ENCODE measurements at places on chromosomes 7 and 10. TPM values are rescaled to one million over a fixed set of nuclear protein-coding genes. Genes with fewer than 3 reads are reported as not detected.

CHCHD2 gene
- 137 TPM for total RNA-seq

NACAD gene
- 11.7 TPM for total RNA-seq

ANKRD2 gene
- total RNA-seq, result not detected

BCAP29 gene
- total RNA-seq, result 34.9 TPM

OR6B1 gene
- total RNA-seq, result not detected

DNA2 gene
- 33.3 TPM for total RNA-seq

DDC gene
- 44.6 TPM for total RNA-seq

EBLN1 gene
- total RNA-seq, result not detected

FBXL13 gene
- 9.2 TPM for total RNA-seq

TMEM196 gene
- 0.55 TPM for total RNA-seq

VAX1 gene
- total RNA-seq, result not detected

LRGUK gene
- 2.6 TPM for total RNA-seq

PTTG1IP2 gene
- total RNA-seq, result not detected

GNG11 gene
- total RNA-seq, result not detected

CUTC gene
- total RNA-seq, result 13.0 TPM

POMZP3 gene
- 10.9 TPM for total RNA-seq

CPN1 gene
- 4.5 TPM for total RNA-seq

PLA2G12B gene
- total RNA-seq, result 3.8 TPM

MCM10 gene
- 20.2 TPM for total RNA-seq

MEST gene
- 628 TPM for total RNA-seq

SDK1 gene
- total RNA-seq, result 39.6 TPM

RASA4B gene
- 10.8 TPM for total RNA-seq

RADIL gene
- 2.0 TPM for total RNA-seq

AKR1C8 gene
- total RNA-seq, result not detected

RHEB gene
- 78.8 TPM for total RNA-seq

EN2 gene
- total RNA-seq, result not detected

PCDH15 gene
- 1.1 TPM for total RNA-seq

FGFBP3 gene
- total RNA-seq, result 6.2 TPM

AKR1B15 gene
- not detected for total RNA-seq

AEBP1 gene
- total RNA-seq, result 52.2 TPM

SGCE gene
- total RNA-seq, result 49.3 TPM

KCND2 gene
- total RNA-seq, result 12.7 TPM

TPST1 gene
- 29.6 TPM for total RNA-seq

PIP gene
- not detected for total RNA-seq

AGAP9 gene
- total RNA-seq, result 20.3 TPM

RBP3 gene
- not detected for total RNA-seq

UCMA gene
- total RNA-seq, result not detected

CFAP43 gene
- 4.7 TPM for total RNA-seq

COL28A1 gene
- 17.3 TPM for total RNA-seq

TMEM273 gene
- total RNA-seq, result not detected

CREB5 gene
- total RNA-seq, result 4.6 TPM

Data from progenitor cell of endocrine pancreas (in vitro differentiated cells).